ENCODE measurements at places on chromosomes 11 and 22. TPM values are rescaled to one million over a fixed set of nuclear protein-coding genes. Genes with fewer than 3 reads are reported as not detected.

GRCh38 chr11:68974421-68975194, 6.2 kb downstream of the MRGPRD start:
- no peak for DNase-seq

The CABP4 gene
- total RNA-seq: not detected

GRCh38 chr11:55942785-55943392, 6.7 kb upstream of the OR5I1 start:
- peak; percentile 33 for DNase-seq

The CCDC89 gene
- 3.9 TPM for total RNA-seq

DNA sequence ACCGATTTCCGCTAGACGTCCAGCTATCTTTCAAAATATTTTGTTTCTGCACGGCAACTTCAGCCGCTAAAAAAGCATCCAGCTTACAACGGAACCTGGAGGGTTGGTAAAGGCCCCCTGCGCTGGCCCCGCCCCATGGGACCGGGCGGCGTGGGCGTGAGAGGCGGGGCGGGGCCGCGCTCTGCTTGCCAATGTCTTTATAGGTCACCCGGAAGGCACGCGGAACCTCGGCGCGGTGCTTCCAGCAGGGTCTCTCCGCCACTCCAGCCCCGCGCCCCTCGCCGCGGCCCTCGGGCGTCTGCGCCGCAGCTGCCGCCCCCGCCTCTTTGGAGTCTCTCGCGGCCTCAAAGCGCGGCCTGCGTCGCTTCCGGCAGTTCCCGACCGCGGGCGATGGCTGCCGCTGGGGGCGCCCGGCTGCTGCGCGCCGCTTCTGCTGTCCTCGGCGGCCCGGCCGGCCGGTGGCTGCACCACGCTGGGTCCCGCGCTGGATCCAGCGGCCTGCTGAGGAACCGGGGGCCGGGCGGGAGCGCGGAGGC, at the start of gene FDX1:
Gene FDX1 (plus strand): TSS at position 218 of the 536 bp plus-strand sequence. CDS start 173 bp downstream, at position 391.
- DNase-seq: peak; percentile 78

DNA sequence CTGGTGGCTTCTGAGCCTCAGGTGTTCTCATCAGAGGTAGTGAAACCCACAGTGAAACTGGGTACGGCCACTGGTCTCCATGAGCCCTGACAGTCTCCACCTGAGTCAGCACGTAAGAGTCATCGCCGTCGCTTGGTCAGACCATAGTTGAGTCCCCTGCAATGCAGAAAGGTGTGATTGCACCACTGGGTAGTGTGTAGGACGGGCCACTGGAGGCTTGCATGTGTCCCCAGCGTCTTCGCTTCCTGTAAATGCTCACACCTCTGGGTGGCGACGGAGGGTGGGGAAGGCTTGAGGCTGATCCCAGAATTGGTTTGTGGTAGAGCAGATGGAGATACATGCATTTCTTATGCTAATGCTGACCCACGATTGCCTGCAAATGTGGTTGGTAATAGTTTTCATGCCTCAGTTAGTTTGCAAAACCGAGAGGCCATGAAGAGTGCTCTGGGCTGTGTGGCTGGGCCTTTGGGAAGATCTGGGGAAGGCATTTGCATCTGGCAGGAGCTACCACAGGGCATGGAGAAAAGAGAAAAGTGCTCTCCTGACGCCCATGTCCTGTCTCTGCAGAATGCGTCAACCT, 26.5 kb downstream of the CTTN start:
- DNase-seq: no peak

- peak; percentile 44 for DNase-seq
Measured at GRCh38 chr22:44738347-44738715, 14.0 kb upstream of the ARHGAP8 start.

- no peak for DNase-seq
Measured at GRCh38 chr11:61141601-61142028, 19.6 kb downstream of the VPS37C start.

GRCh38 chr22:43160497-43161126, 9.3 kb downstream of the TSPO start:
- DNase-seq: no peak

The BIK gene
- total RNA-seq: 0.86 TPM

The NEFH gene
- 0.32 TPM for total RNA-seq

The ANO5 gene
- total RNA-seq: 0.32 TPM

GRCh38 chr22:49212002-49212401, 615.7 kb downstream of the BRD1 start:
- DNase-seq: no peak

DNA sequence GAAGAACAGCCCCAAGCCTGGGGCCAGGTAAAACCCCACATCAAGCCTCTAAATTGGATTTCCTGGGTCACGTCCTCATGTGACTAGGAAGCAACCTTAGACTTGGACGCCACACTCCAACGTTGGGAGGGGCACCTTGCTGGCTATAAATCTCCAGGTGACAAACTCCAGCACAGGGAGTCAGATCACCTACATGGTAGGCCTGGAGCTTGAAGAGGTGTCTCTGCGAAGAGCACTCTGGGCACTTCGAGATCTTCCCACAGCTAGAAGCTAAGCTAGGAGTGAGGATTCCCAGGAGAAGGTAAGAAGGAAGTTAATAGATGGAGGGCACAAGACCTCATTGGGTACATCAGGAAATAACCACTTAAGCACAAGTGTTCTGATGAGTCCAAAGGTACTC, 77.1 kb upstream of the GNAZ start:
- no peak for DNase-seq

GRCh38 chr11:85843929-85844328, 11.3 kb upstream of the CCDC83 start:
- DNase-seq: no peak

The OR5T3 gene
- total RNA-seq: not detected

DNA sequence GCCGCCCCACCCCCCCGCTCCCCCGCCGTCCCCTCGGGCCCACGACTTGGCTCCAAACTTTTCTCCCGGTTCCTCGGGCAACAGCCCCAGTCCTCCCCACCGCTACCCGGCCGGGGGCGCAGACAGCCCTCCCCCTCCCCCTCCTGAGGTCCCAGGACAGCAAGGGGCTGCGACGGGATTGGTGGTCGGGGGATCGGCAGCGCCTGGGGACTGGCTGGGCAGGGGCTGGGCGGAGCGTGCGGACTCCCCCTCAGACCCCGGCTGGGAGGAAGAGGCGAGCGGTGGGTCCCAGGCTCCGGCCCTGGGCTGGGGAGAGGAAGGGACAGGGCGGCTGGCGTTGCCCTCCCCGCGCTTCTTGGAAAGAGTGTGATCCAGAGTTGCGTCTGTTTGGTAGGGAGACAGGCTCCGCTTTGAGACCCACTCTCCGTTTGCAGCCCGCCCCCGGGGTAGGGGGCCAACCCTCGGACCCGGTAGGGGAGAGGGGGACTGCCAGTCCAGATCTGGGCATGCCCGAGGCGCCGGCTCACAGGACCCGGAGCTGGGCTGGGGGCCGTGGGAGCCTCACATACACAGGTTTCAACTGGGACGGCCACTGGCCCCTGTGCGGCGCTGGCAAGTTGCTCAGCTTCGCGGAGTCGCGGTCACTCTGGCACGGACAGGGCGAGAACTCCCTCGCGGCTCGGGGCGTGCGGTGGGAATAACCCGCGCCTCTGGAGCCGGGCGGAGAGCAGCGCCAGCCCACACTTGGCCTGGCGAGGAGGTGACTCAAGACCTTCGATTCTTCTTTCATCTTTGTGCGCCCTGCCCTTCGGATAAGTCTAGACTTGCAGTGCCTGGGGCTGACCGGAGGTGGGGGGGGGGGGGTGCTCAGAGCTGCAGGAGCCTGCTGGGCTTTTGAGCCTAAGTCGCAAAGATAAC, 999 bp downstream of the TSKU start:
- DNase-seq: peak; percentile 90

- DNase-seq: peak; percentile 71
Measured at GRCh38 chr11:62004473-62004872, 37.0 kb upstream of the FTH1 start.

- peak; percentile 44 for DNase-seq
Measured at GRCh38 chr11:47480762-47481161, 31.8 kb upstream of the RAPSN start.

The OR8D1 gene
- total RNA-seq: 0.32 TPM

The SLC7A4 gene
- 2.2 TPM for total RNA-seq

GRCh38 chr11:125943661-125944349, 2.0 kb upstream of the VSIG10L2 start:
- no peak for DNase-seq

The TBX1 gene
- under 0.01 TPM for total RNA-seq

The F2 gene
- total RNA-seq: not detected

DNA sequence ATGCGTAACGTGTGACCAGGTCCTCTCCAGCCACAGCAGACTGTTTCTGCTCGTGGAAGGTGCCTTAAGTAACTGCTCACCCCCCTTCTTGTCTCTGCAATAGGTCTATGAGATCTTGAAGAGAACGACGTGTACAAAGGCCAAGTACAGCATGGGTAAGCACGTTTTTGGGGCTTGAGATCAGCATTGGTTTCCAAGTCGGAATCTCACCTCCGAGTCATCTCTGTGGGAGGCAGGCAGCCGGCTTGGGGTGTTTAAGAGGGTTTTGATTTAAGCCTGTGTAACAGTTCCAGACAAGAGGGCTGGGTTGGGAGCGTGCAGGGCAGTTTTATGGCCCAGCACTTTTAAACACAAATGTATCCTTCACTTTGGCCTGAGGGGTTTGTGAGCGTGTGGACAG, 30.1 kb downstream of the ANO1 start:
- DNase-seq: peak; percentile 33

DNA sequence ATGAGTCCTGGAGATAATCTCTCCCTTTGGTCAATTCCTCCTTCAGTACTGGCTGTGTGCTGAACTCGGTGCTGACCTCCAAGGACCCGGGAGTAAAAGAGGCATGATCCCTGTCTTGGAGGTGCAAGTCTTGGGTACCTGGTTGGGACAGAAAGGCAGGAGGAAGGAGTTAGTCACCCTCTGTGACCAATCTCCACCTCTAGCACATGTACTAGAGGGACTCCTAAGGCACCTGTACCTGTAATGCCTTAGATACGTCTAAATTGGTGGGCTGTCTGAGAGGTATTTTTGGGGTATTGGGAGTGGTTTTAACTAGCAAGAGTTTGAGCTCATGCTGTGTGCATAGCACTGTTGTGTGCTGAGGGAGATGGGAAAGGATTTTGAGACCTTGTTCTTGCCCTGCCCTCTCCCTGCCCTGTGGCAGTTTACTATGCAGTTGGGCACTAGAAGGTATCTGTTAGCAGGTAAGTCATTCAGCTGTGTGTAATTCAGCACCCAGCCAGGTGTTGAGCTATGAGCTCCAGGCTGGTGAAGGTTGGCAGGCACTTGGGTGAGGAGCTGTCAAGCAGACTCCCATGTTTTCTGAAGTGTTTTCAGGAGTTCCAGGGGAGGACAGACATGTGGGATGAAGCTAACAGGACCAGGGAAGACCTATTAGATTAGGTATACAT, 2.5 kb downstream of the PANX1 start:
- DNase-seq: no peak

The OR4A47 gene
- not detected for total RNA-seq

GRCh38 chr11:116871248-116871647, 33.8 kb upstream of the APOA1 start:
- DNase-seq: peak; percentile 69

The OR52I2 gene
- total RNA-seq: not detected

DNA sequence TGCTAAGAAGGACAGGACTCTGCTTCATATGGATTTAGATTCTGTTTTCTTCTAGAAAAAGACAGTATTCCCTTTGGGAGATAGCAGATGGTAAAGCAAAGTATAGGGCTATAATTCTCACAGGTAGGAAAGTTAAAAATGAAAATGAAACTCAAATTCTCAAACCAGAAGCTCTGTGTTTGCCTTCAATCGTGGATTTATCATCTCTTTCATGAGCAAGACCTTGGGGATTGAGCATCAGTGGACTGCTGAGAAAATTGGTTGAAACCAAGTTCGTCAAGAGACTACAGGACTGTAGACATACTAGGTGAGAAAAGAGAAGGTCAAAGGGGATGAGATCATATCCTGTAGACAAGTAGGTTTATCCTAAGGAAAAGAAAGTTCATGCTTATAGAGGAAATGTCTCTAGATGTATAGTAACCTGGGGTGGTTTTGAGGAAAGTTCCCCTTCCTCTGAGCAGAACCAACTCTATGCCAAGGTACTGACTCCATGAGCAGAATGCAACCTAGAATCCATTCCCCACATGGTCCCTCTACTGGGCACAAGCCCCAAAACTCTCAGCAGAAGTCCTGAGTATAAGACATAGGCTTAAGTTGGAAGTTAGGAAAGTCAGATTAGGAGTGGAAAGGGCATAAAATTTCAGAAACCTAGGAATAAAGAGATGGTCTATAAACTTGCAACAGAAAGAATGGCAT, 46.5 kb downstream of the SLC5A12 start:
- DNase-seq: no peak

- DNase-seq: no peak
Measured at GRCh38 chr11:76736773-76737495, 46.2 kb upstream of the TSKU start.

DNA sequence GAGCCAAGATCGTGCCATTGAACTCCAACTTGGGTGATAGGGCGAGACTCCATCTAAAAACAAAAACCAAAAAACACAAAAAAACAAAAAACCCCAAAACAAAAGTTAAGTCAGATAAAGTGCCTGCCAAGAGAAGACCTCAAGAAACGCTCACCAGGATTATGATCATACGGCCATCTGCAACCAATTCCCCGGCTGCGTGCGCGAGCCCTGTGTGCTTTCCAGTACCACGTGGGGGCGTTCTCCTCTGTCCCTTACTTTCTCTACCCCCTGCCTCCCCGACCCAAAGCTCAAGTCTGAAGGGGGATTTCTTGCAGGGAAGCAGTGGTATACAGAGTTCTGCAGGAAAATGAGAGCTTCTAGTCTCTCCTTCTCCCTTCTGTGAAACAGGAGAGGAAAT, 10.5 kb upstream of the RPS19BP1 start:
- peak; percentile 31 for DNase-seq

- no peak for DNase-seq
Measured at GRCh38 chr11:33730716-33731115, 5.5 kb downstream of the CD59 start.

The LSP1 gene
- total RNA-seq: not detected

GRCh38 chr11:100841711-100842407, 154.8 kb downstream of the ARHGAP42 start:
- peak; percentile 19 for DNase-seq

The SYNGR1 gene
- total RNA-seq: 8.6 TPM

The NARS2 gene
- total RNA-seq: 33.2 TPM
